CD8-positive, alpha-beta memory T cell (primary cell): ENCODE measurements at places on chromosomes 6 and 20. TPM values are rescaled to one million over a fixed set of nuclear protein-coding genes. Genes with fewer than 3 reads are reported as not detected.

Gene GSTA1
- not detected for total RNA-seq

Gene RBCK1
- 90.5 TPM for total RNA-seq

Gene C20orf144
- total RNA-seq: 0.24 TPM

GRCh38 chr20:17868151-17868550 is 100.4 kb downstream of the SNX5 start:
- no peak overlapping the region for H3K4me3 ChIP-seq
- no peak overlapping the region for H3K27ac ChIP-seq
- peaks cover 4% of the 10 kb centered on the region for H3K4me1 ChIP-seq
- no peak for DNase-seq

- no peak for DNase-seq
- H3K4me1 ChIP-seq: peaks cover 39% of the 10 kb centered on the region
- no peaks in the 10 kb centered on the region for H3K27me3 ChIP-seq
- H3K4me3 ChIP-seq: no peak overlapping the region
- H3K27ac ChIP-seq: no peak overlapping the region
Measured at GRCh38 chr6:53322188-53323029, 26.3 kb downstream of the ELOVL5 start.

DNA sequence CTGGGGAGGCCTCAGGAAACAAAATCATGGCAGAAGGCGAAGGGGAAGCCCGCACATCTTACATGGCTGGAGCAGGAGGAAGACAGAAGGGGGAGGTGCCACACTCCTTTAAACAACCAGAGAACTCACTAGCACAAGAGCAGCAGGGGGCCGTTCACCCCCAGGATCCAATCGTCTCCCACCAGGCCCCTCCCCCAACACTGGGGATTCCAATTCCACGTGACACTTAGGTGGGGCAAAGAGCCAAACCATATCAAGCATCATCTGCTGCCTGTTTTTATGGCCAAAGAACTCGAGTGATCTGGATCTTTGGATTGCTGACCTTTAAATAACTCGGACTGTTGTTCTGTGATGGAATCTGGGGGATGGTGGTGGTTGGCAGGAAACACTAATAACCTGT is 28.0 kb downstream of the PNLDC1 start:
- H3K27me3 ChIP-seq: no peaks in the 10 kb centered on the region
- H3K4me3 ChIP-seq: no peak overlapping the region
- H3K36me3 ChIP-seq: no peaks in the 10 kb centered on the region
- peaks cover 1% of the 10 kb centered on the region for H3K4me1 ChIP-seq
- DNase-seq: no peak

- H3K36me3 ChIP-seq: no peaks in the 10 kb centered on the region
- H3K4me1 ChIP-seq: no peaks in the 10 kb centered on the region
- H3K27me3 ChIP-seq: no peaks in the 10 kb centered on the region
- no peak for DNase-seq
Measured at GRCh38 chr6:2103765-2104523, 141.5 kb downstream of the GMDS start.

GRCh38 chr6:150681578-150682395 is 82.1 kb downstream of the PLEKHG1 start:
- DNase-seq: no peak
- H3K4me1 ChIP-seq: no peaks in the 10 kb centered on the region
- H3K4me3 ChIP-seq: no peak overlapping the region
